ENCODE measurements at places on chromosomes 11 and 22.

- peak; percentile 96 for DNase-seq
Measured at GRCh38 chr11:69638941-69639681, 1.8 kb upstream of the CCND1 start.

GRCh38 chr22:32587449-32587848 lies 112.8 kb downstream of the FBXO7 start:
- DNase-seq, result peak; percentile 78

GRCh38 chr11:123093739-123094138 lies 31.8 kb upstream of the HSPA8 start:
- DNase-seq, result no peak

DNA sequence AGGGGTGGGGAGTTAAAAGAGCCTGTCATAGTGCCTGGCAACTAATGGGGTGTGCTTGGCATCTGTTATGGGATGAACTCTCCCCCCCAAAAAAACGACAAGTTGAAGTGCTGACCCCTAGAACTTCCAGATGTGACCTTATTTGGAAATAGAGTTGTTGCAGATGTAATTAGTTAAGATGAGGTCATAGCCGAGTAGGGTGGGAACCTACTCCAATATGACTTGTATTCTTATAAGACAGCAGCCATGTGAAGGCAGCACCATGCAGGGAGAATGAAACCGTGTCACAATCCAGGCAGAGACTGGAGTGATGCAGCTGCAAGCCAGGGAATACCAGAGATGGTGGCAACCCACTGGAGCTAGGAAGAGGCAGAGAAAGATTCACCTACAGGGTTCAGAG lies 394.5 kb downstream of the TENM4 start:
- no peak for DNase-seq

- no peak for DNase-seq
Measured at GRCh38 chr11:1387961-1388762, 1.6 kb upstream of the BRSK2 start.

GRCh38 chr11:76844511-76844910 lies 16.2 kb upstream of the ACER3 start:
- DNase-seq, result no peak

DNA sequence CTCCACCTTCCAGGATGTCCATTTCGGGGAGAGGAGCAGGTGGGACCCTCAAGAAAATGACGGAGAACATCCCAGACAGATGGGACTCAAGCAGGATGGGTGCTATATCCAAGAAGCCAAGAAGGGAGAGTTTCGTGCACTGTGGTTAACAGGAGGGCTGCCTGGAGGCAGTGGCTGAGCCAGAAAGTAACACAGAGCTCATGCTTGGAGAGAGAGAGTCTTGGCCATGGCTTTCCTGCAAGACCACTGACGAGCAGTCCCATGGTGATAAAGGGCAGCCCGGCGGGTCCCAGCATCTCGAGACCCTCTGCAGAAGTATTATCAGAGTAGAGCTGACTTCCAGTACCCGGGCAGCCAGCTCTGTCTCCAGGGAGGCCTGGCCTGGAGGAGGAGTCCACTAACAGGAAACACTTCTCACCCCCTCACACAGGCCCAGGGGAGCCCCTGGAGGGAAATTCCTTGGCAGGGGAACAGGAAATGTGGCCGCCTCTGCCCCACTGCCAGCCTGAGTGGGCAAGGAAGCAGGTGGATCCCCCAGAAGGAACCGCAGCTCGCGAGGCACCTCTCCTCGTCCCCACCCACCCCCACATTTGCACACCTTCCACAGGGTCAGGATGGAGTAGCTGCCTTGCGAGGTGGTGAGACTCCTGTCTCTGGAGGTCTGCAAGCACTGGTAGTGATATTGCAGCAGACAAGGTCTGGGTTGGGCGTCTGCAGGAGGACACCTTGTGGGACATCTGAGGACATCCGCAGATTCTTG lies 32.2 kb downstream of the CYTH4 start:
- no peak for DNase-seq

GRCh38 chr11:43074810-43075209 lies 237.0 kb upstream of the API5 start:
- no peak for DNase-seq

GRCh38 chr22:29385151-29385704 lies 3.1 kb downstream of the AP1B1 start:
- DNase-seq, result no peak

DNA sequence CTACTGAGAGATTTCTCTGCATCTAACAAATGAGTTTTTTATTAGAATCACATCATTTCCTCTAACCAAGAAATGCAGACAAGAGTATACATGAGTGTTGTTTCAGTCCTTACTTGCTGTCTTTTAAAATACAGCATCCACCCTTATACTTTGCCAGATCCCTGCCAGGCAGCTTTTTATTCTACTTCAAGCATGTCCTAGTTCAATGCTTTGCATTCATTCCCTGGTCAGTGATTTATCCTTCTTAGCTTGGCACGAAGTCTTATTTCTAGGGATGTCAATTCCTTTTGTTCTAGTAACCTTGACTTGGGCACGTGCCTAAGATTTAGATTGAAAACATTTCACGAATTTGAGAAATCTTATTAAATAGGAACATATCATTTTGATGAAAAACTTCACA lies 307.2 kb upstream of the MPPED2 start:
- no peak for DNase-seq

- no peak for DNase-seq
Measured at GRCh38 chr22:20426259-20426615, 11.4 kb downstream of the SCARF2 start.

GRCh38 chr22:49266561-49267519 lies 560.8 kb downstream of the BRD1 start:
- peak; percentile 40 for DNase-seq

DNA sequence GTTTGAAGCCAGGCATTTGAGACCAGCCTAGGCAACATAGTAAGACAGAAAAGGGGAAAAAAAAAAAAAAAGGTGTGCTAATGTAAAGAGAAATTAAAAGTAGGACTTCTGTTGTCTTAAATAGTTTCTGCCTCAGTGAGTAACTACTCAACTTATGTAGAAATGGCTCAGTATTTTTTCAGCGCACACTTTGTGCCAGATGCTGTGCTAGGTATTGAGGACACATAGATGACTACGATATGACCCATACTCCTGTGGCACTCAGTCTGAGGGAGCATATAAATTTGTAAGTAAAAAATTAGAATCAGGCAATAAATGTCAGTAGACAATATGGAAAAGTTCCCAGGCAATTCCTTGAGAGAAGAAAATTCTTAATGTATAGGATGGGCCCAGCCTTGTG lies 93.9 kb downstream of the YAP1 start:
- no peak for DNase-seq

DNA sequence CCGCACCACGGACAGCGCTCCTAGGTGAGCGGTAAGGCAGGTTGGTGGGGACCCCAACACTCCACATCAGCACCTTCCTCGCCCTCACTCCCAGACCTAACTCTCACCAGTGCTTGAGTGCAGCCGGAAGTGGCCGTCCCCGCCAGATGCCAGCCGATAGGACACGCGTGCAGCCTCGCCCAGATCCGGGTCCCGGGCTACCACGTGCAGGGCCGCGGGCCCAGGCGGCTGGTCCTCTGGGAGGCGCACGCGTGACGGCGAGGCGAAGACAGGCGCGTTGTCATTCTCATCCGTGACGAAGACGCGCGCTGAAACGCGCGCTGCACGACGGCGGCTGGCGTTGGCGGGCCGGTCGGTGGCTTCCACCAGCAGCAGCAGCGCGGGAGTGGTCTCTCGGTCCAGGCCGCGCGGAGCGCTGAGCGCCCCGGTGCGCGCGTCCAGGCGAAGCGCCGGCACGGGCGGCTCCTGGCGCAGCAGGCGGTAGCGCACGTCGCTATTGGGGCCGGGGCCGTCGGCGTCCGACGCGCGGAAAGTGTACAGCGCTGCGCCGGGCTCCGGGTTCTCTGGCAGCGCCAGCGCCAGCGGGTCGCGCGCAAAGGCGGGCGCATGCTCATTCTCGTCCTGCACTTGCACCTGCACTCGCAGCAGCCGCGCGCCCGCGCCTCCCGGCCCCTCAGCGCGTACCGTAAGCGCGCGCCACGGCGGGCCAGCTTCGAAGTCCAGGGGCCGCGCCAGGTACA lies 10.8 kb upstream of the TPP1 start:
- DNase-seq, result no peak

- no peak for DNase-seq
Measured at GRCh38 chr11:64810891-64811272, 531 bp upstream of the MEN1 start.

DNA sequence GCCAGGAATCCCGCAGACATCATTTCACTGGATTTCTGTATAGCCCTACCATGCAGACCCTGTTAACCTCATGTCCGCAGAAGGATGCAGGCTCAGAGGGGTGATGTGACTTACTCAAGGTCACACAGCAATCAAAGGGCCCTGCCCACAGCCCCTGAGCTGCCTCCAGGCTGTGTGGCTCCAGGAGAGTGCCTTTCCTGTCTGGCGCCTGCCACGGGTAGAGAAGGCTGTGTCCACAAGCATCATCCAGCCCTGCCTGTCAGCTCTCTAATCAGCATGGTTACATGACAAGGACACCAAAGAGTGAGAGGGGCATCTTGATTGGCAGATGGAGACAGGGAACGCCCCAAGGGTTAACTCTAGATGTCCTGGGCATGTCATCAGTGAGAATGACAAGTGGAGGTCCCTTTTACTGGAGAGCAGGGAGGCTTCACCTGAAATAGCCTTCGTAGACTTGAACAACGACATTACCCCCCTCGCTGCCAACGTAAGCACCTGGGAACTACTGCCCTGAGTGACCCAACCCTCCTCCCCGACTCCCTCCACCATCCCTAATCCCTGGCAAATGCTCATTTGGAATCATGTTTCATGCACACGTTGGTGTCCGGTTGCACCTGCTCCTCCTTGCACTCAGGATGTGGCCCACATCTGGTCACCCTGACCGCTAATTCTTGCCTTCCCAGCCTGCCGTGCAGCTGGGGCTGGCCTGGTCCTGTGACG lies 6.9 kb downstream of the FGF19 start:
- DNase-seq, result no peak

GRCh38 chr22:39662686-39663052 lies 92.1 kb downstream of the CACNA1I start:
- DNase-seq, result no peak

DNA sequence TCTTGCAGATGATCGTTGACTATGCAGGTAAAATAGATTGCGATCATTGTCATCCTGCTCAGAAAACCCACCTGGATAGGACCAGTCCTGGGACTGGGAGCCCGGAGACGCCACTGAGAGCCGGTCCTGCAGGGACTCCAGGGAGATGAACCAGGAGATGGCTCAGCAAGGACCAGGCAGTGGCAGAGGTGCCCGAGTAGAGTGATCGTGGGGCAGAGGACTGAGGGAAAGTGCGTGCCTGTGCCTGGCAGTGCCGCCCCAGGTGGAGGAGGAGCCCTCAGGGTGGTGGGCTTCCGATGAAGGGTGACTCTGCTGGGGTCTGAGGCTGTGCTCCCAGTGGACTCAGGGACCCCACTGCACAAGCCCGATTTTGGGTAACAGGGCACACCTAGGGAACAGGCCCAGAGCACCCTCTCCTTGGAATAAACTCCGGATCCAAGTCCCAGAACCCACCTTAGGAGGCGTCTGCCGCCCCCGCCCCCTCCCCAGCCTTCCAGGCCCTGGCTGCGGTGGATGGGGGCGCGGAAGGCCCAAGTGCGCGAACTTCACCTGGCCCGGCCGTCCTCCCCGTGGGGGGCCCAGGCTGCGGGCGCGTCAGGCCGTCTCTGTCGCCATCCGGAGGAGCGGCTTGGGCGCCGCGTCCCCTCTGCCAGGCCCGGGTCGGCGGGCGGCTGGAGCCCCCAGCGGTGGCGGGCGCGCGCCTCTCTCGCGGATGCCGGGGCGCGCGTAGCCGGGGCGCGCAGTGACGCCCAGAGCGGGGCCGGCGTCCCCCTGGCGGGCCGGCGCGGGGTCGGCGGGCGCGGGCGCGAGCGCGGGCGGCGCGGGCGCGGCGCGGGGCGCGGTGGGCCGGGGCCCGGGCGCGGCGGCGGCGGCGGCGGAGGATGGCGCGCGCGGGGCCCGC lies 1338.8 kb downstream of the BRD1 start:
- no peak for DNase-seq

- peak; percentile 73 for DNase-seq
Measured at GRCh38 chr11:73271936-73272679, at the start of gene P2RY6. Gene P2RY6, plus strand, starts transcription at chr11:73272338. Its CDS starts 24,181 bp downstream, at chr11:73296519.

All from coronary artery (tissue), 2 donors.